ENCODE measurements at places on chromosomes 7 and 10. TPM values are rescaled to one million over a fixed set of nuclear protein-coding genes. Genes with fewer than 3 reads are reported as not detected.
A peak's percentile ranks its signal among the peaks of the same experiment; 100 is the strongest.

GRCh38 chr7:70303780-70304179 lies 705.5 kb downstream of the AUTS2 start:
- DNase-seq, result no peak

AASS gene
- total RNA-seq, result 349 TPM

GRCh38 chr10:36367362-36367761 lies 725.3 kb upstream of the FZD8 start:
- no peak for DNase-seq

AKR1D1 gene
- total RNA-seq, result 0.14 TPM

- DNase-seq, result peak; percentile 74
These were observed 13.8 kb upstream of the CLIP2 start for GRCh38 chr7:74275401-74275881.

DNA sequence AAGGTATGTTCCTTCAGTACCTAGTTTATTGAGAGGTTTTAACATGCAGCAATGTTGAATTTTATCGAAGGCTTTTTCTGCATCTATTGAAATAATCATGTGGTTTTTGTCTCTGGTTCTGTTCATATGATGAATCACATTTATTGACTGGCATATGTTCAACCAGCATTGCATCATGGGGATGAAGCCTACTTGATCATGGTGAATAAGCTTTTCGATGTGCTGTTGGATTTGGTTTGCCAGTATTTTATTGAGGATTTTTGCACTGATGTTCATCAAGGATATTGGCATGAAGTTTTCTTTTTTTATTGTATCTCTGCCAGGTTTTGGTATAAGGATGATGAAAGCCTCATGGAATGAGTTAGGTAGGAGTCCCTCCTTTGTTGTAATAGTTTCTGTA lies 204.0 kb upstream of the GNAI1 start:
- no peak for DNase-seq

DNA sequence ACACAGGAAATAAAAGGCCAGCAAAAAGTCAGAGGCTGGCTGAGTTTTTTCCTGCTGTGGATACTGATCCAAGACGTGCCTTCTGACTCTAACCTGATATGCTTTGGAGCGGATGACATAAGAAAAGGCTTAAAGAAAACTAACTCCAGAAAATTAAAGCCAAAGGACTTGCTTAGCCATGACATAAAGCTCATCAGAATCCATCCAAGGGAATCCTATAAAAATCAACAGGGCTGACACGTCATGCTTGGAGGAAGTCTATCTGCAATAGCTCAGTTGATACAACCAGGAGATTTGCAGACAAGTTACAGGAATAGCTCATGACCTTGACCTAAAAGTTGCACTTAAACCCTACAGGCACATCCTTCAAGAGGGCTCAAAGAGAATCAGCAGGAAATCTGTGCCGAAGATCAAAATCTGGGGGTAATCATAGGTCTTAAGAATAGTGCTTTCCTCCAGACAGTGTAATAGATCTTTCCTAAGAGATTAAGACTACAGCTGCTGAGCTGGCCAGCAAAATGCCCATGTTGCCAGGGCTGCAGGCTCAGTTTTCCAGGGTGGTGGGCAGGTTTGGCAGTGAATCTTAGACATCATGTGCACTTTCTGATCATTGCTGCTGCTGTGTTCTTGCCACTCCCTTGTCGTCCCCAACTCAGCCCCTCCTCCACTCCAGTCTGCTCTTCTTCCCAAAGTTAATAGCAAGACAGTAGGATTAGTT lies 111.5 kb upstream of the SVIL start:
- DNase-seq, result no peak

GRCh38 chr10:114306116-114306973 lies 67.3 kb downstream of the VWA2 start:
- no peak for DNase-seq

MMD2 gene
- total RNA-seq, result not detected

FGFR2 gene
- total RNA-seq, result 95.0 TPM

GRCh38 chr10:6669269-6669859 lies 89.3 kb upstream of the PRKCQ start:
- DNase-seq, result no peak

Data from WTC11 (cell line).